ENCODE measurements at places on chromosomes 12 and 14.

- DNase-seq, result no peak
Measured at GRCh38 chr12:87142342-87142741, 886.2 kb upstream of the MGAT4C start.

DNA sequence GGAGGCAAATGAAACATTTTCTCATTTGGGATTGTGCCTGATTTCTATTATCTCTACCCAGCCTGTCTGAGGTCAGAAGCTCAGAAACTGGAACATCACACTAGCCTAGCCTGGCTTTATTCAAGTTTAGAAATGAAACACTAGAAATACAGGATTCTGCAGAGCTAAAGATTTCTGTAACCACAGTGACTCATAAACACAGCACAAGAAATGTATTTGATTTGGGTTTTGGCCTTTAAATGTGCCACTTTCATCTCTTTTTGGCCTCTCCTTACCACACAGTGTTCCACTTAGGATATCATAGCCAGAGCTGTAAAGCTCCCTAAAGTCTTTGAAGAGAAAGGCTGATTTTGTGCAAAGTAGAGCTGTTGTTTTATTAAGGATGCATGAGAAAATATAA is 307.5 kb downstream of the EMP1 start:
- no peak for DNase-seq

DNA sequence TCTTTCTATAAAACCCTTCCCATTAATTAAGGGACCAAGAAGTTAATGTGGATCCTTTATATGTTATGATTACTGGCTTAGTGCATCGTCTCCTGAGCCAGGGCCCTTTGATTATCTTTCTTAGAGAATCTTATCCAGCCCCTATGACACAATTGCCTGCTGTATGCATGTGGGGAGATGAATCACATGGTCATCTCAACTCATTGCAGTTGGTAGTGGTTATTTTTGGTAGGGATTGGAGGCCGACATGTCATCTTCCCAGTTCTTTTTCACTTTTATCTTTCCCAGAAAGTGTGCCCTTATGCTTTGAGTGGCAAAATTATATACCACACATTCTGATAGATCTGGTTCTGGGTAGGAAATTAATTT is 26.0 kb downstream of the ZNF664 start:
- DNase-seq, result no peak

- DNase-seq, result no peak
Measured at GRCh38 chr14:100677554-100678468, 48.9 kb upstream of the DLK1 start.
